ENCODE measurements at places on chromosomes 3 and 15.

DNA sequence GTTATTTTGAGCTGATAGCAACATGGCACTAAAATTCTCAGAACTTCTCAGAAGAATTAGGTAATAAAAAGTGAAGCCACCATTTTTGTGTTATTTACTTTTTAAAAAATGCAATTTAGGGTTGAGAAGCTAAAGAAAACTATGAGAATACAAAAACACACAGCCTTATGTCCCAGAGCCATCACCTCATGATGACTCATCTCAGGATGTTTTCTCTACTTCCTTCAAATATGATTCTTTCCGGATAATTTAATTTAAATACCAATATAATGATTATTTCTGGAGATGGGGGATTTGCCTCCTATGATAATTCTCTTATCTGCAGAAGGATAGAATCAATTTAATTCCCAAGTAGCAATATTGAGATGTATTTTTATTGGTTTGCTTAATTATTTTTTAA, 105.6 kb upstream of the BFSP2 start:
- no peak for DNase-seq

- DNase-seq = no peak
These were observed 542.2 kb upstream of the TBL1XR1 start for GRCh38 chr3:177739461-177739860.

DNA sequence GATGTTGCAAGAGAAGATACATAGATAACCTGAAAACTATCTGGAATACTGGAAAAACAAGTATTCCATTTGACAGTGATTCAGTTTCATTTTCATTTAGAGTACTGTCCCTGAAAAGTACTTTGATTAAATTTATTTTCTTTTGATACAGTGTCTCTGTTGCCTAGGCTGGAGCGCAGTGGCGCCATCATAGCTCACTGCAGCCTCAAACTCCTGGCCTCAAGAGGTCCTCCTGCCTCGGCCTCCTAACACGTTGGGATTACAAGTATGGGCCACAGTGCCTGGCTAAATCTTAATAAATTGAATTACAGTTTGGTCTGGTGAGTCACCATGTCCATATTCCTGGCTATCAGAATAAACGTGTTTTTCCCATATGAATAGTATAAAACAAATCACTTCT, 1.6 kb upstream of the LEO1 start:
- DNase-seq = no peak

GRCh38 chr3:179027326-179027900, 44.2 kb downstream of the ZMAT3 start:
- no peak for DNase-seq

- no peak for DNase-seq
These were observed 17.2 kb upstream of the ADIPOQ start for GRCh38 chr3:186825294-186825821.

GRCh38 chr3:142180761-142181362, 31.5 kb upstream of the TFDP2 start:
- DNase-seq = no peak

- no peak for DNase-seq
These were observed 34.8 kb downstream of the CRYGS start for GRCh38 chr3:186509423-186509822.

- no peak for DNase-seq
These were observed 27.0 kb downstream of the CCNL1 start for GRCh38 chr3:157132936-157133335.

DNA sequence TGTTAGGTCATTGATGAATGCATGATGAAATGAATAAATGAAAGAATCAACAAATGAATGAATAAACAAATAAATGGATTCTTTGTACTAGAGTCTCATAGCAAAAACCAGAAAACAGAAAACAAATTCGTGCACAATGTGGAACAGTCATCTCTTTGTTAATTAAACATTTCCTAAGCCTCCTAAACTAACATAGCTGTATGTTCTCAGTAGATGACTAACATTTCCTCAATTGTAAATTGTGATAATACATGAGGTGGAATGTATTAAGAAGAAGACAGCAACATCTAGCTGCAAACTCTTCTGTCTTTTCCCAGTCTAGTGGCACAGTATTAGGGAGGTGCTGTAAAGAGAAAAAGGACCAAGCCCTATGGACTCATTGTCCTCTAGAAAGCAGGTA, 1021.0 kb downstream of the MCTP2 start:
- DNase-seq = no peak

- DNase-seq = no peak
These were observed 5.0 kb downstream of the CD47 start for GRCh38 chr3:108085810-108086350.

DNA sequence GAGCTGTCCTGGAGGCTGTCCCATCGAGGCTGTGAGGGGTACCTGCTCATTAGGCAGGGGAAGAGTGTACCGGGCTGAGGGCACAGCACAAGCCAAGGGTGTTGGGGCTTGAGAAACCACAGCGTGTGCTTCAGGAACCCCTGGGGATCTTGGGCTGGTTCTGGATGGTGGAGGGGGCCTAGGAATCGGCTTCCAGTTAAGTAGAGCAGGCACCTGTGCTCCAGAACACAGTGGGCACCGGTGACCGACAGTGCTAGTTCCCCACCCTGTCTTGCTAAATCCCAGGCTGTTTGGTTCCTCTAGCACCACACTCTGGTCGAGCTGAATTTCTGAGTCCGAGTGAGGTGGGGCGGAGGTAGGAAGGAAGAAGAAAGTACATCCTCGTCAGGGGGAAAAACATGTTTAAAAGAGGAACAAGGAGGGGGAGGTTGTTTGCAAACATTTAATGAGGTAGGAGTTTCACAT, 29.1 kb downstream of the SLC6A6 start:
- DNase-seq = no peak

- DNase-seq = no peak
These were observed 22.8 kb upstream of the NOX5 start for GRCh38 chr15:68991723-68992122.
